ENCODE measurements at places on chromosomes 3 and 15. TPM values are rescaled to one million over a fixed set of nuclear protein-coding genes. Genes with fewer than 3 reads are reported as not detected.

The KNG1 gene
- not detected for total RNA-seq

The FBLN2 gene
- 1.5 TPM for total RNA-seq

The POC1A gene
- total RNA-seq: 1.4 TPM

The SCAANT1 gene
- total RNA-seq: not detected

The RPLP1 gene
- total RNA-seq: 2,488 TPM

DNA sequence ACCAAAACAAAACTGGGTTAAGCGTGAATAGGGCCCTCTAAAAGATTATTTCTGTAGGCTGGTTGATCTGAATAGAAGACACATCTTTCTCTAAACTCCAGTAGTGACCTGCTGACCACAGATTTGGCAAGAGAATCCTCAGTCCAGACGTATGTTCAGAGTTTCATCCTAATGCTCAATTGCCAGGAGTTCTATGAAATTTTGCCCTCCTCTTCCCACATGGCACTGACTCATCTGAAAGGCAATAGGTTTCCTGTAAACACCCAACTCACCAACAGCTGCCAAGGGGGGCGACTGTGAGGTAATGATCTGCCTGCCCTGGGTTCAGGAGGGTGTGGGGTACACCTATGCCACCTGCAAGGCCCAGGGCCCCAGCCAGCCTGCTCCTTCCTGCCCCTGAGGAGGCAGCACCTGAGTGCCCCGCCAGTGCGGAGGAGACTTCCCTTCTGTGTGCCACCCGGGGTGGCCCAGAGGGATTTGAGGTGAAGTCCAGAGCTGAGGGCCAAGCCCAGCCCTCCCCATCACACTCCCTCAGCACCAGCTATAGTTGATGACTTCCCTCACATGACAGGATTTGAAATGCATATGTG is 8.4 kb upstream of the PLA2G4D start:
- H3K27me3 ChIP-seq: peaks cover 50% of the 10 kb centered on the region
- H3K4me3 ChIP-seq: no peak overlapping the region
- no peak for DNase-seq
- H3K27ac ChIP-seq: no peak overlapping the region

DNA sequence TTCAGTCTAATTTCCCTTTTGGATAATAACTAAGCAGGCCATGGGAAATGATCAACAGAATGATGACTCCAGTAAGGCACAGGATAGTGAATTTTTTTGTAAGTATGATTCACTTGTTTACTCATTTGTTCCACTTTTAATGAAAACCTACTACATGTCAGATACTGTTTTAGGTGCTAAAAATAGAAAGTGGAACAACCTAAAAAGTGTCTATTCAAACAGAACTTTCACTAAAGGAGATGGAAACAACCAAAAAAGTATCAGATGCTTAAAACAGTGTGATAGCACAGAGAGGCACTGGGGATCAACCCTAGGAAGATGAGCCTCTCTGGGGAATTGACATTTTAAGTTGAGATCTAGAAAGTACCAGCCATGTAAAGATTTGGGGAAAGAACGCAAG is 11.1 kb downstream of the RYK start:
- H3K4me3 ChIP-seq: no peak overlapping the region
- DNase-seq: no peak

GRCh38 chr3:13110678-13111116 is 37.5 kb upstream of the IQSEC1 start:
- H3K4me3 ChIP-seq: peak overlapping the region; percentile 63
- H3K27me3 ChIP-seq: peaks cover 12% of the 10 kb centered on the region
- peaks cover 6% of the 10 kb centered on the region for H3K4me1 ChIP-seq
- peak; percentile 16 for DNase-seq
- H3K27ac ChIP-seq: peak overlapping the region; percentile 77
- no peaks in the 10 kb centered on the region for H3K36me3 ChIP-seq

- peaks cover 23% of the 10 kb centered on the region for H3K4me1 ChIP-seq
- no peak for DNase-seq
- H3K27me3 ChIP-seq: no peaks in the 10 kb centered on the region
Measured at GRCh38 chr15:80061582-80061981, 2.1 kb downstream of the ZFAND6 start.

DNA sequence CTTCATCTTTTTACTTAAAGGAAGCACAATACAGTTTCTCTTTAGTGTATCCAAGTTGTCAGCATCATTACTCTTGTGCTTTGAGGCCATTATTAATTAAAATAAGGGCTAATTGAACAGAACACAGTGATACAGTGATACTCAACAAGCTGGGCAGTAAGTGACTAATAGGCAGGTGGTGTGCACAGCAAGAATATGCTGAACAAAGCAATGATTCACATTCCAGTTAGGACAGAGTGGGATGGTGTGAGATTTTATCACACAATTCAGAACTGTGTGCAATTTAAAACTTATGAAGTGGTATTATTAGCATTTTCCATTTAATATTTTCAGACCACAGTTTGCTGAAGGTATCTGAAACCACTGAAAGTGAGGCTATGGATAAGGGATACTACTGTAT is 116.9 kb downstream of the PLOD2 start:
- no peaks in the 10 kb centered on the region for H3K4me1 ChIP-seq
- H3K27me3 ChIP-seq: no peaks in the 10 kb centered on the region
- H3K4me3 ChIP-seq: no peak overlapping the region
- no peak overlapping the region for H3K27ac ChIP-seq
- H3K36me3 ChIP-seq: no peaks in the 10 kb centered on the region
- no peak for DNase-seq

All from T-helper 17 cell (primary cell).